DMS79 (cell line): ENCODE measurements at places on chromosomes 4 and X.

DNA sequence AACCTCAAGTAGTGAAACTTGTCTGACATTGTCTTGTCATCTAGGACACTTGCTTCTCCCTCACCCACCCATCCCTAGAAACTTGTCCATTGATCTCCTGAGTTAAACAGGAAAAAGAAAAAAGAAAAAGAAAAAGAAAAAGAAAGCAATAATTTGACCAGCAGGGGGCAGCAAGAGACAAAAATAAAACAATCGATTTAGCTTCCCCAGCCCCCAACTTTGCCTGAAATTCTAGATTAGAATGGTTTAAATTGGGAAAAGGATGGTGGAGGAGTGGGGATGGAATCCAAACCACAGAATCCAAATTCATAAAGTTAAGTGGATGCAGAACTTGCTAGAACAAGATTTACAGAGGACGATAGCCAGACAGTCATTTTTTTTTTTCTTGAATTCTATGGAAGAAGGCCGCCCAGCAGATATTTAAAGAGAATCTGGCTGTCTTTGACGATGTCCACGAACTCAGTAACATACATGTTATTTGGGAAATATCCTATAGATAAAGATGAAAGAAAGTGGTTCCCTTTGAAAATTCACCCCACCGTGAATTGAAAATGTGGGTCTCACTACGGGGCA is 282.9 kb downstream of the USP46 start:
- DNase-seq: no peak

GRCh38 chr4:71260544-71260943 is 78.3 kb upstream of the SLC4A4 start:
- DNase-seq: no peak

- DNase-seq: no peak
Measured at GRCh38 chr4:80585542-80585941, 250.0 kb downstream of the CFAP299 start.

DNA sequence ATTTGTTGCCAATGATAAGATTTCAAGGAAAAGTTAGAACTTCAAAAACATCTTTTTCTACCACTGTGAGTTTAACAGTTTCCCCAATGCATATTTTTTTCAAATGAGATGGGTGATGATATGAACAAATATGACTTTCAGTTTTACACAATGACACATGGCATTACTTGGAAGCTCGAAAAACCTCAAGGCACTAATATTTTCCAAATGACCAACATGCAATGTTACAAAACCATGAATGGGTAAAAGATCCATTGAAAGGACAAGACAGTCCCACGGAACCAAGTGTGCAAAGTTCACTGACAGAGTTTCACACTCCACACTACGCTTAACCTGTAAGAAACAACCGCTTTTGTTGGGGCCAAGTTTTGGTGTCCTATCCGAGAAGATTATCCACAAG is 84.5 kb downstream of the CD99L2 start:
- DNase-seq: no peak

- DNase-seq: no peak
Measured at GRCh38 chr4:16844816-16845586, 53.4 kb downstream of the LDB2 start.

- DNase-seq: no peak
Measured at GRCh38 chr4:105181259-105181658, 34.6 kb downstream of the TET2 start.

GRCh38 chr4:78520808-78521226 is 30.8 kb upstream of the ANXA3 start:
- no peak for DNase-seq

DNA sequence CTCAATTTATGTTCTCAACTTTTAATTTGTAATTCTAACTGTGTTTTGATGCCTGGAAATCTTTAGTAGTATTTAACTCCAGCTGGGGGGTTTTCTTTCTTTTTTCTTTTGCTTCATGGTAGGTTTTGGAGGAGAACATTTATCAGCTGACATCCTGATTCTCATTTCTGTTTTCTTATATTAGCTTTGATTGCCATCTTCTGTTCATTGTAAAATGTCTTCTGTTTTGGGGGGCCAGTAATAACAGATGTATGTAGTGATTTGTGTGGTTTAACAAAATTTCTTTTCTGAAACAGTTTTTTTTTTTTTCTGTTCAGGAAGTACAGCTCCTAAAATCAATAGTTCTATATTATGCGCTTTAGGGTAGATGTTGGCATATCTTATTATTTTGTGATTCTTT is 182.2 kb downstream of the GABRB1 start:
- DNase-seq: no peak

- DNase-seq: no peak
Measured at GRCh38 chr4:121567748-121568147, 129.0 kb downstream of the ANXA5 start.

DNA sequence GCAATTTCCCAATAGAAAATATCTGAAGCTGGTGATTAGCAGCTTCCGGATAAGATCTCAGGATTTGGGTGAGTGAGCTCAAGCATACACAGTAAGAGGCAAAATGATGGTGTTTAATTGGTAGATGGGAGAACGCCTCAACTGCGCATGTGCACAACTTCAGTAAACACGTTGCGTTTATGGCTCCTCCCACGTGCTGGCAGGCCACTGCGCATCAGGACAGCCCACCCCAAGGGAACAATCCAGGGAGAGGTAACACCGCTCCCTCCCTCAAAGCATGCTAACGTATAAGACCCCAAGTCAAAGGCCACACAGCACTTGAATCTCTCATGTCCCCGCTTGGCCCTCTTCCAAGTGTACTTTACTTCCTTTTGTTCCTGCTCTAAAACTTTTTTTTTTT is 10.3 kb upstream of the CENPU start:
- DNase-seq: no peak

DNA sequence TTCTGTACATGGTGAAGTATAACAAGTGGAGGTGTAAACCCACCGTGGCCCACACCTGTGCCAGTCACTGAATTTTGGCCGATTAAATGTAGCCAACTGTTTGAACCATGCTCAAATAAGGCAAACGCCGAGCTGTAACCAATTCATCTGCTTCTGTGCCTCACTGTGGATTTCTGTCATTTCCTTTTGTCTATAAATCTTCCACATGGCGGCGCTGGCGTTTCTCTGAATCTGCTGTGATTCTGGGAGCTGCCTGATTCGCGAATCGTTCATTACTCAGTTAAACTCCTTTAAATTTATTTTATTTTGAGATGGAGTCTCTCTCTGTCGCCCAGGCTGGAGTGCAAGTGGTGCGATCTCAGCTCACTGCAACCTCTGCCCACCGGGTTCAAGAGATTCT is 19.2 kb downstream of the SUPT20HL2 start:
- DNase-seq: no peak

DNA sequence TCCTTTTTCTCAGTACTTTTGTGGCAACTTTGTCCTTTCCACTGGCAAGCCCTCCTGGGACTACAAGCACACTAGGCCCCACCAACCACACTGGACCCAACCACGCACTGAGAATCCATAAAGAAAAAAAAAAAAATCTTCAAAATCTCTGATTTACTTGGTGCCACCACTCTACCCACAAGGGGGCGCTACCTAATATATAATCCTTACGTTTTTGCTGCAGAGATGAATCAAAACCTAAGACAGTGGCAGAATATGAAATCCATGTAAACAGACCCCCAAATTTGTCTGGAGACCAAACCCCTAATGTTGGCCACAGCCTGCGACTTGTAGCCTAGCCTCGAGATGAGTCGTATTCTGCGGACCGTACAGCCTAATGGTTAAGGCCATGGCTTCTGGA is 63.5 kb upstream of the ARHGAP36 start:
- no peak for DNase-seq
